ENCODE measurements at places on chromosomes 7 and 10.
A peak's percentile ranks its signal among the peaks of the same experiment; 100 is the strongest.

DNA sequence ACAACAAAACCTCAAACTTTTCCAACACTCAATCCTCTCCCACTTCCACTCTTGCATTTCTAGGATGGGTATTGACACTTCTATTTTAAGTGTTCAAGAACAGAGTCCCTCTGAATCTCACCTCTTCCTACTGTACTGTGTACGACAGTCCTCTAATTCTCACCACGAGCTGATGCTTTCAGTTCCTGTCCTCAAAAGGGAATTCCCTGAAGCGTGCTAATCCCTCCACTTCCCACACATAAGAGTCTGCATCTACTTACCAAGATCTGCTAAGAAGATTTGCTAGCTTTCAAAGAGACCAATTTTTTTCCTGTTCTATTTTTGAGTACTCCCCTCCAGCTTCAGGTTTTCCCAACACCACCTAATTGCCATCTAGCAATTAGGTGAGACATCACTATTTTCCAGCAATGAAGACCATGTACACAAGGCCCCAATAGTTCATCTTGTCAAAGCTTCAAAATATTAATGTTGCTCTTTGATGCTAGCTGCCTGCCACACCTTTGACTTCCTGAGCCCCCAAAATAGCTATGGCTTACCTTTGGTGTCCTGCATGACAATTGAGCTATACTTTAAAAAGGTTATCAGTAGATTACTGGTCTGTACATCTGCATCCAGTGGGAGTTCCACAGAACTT, 54.4 kb downstream of the ARMH3 start:
- no peak for DNase-seq

GRCh38 chr7:69510114-69510513, 88.2 kb upstream of the AUTS2 start:
- DNase-seq = no peak

DNA sequence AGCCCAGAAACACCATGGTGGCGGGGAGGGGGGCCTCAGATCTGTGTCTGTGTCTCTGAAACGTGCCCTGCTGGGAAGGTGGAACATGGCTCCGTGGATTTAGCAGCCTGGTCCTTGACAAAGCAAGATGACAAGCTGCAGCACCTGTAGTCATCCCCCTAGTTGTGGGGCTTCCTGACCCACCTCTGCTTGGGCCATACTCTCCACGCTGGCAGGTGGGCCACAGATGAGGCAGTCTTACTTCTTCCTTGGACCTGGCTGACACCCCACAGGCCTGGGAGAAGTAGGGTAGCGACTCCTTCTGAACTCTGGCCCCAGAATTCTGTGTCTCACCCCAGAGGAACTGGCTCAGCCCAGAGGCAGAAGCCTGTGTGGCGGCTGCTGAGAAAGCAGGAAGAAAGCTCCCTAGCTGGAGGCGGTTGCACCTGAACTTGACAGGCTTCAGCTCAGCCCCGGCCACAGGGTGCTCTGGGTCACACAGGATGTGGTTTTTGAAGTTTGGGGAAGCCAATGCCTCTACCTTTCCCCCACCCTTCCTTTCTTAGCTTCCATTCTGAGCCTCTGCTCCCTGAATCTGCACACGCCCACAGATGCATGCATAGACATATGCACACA, 113.9 kb downstream of the ABLIM1 start:
- peak; percentile 74 for DNase-seq

DNA sequence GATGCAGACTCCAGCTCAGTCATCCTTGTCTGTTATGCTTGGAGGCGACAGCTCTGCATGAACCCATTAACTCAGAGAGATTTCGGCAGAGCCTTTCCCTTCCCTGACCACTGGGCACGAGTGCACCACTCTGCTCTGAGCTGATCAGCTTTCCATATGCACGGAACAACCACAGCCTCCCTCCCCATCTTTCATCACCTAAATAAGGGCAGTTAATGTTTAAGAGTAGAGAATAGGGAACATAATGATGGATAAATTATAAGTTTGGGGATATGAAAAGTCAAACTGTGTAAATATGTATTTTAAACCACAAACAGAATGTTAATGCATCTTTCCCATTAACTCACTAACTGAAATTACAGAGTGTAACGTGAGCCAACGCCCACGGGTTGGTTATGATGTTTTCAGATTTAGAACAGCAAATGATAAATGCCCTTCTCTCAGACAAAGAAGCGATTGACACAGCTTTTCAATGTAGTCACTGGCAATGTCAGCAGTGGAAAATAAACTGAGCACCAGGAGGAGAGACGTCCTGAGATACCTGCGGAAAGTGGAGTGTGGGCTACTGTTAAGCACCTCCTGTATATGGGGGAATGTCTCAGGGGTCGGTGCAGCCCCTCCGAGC, 658.2 kb downstream of the LRMDA start:
- no peak for DNase-seq

- no peak for DNase-seq
Measured at GRCh38 chr7:25832929-25833328, 319.1 kb upstream of the NFE2L3 start.

DNA sequence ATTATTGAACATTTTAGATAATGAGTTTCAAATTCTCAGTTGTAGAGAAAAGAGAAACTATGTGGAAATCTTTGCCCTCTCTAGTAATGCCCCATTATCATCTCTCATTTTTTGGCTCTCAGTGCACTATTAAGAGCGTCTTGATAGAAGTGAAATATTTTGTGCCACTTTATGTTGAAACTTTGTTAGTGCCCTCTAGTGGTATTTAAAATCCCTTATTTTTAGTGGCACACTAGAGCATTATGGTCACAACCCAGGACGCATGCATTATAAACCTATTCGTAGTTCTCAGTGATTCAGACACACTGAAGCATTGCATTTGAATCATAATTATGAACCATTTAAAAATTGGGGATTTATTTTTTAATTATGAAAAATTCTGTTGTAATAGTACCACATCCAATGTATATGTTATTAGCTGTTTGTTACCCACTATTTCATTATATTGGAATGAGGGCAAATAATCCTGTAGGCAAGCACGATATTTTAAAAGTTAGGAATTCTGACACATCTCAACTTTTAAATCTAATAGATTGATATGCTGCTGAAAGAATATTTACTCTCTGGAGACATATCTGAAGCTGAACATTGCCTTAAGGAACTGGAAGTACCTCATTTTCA, 21.9 kb downstream of the PDCD4 start:
- peak; percentile 28 for DNase-seq

DNA sequence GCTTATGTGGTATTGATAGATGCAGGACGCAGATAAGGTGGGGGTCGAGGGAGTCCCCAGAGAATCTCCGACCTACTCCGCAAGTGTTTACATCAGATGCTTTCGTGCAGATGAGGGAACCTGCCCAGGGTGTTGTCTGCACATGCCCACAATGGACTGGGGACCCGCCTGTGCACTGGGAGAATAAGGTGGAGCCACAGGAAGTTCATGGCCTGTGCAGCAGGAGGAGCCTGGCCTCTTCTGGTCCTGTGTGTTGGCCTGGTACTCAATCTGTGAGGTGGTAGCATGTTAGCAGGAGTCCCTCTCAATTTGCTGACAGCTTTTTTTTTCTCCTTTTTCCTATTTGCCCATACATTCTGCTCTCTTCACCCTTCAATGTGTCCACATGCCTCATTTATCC, 54.1 kb upstream of the AKR1C1 start:
- DNase-seq = no peak

- DNase-seq = no peak
Measured at GRCh38 chr10:30893208-30893607, 138.5 kb downstream of the ZNF438 start.

GRCh38 chr7:108498481-108498880, 27.5 kb downstream of the PNPLA8 start:
- no peak for DNase-seq

All from KG1 (cell line).